ENCODE measurements at places on chromosomes 4 and X.

GRCh38 chr4:124722071-124722470, 9.5 kb upstream of the ANKRD50 start:
- no peak for DNase-seq

- no peak for DNase-seq
Measured at GRCh38 chrX:17374619-17375366, at the start of gene NHS. Gene NHS (plus strand): TSS chrX:17375200. CDS start chrX:17375758, 558 bp downstream.

- no peak for DNase-seq
Measured at GRCh38 chrX:37644381-37645305, 40.9 kb upstream of the XK start.

GRCh38 chrX:149151805-149152757, 353.0 kb downstream of the IDS start:
- DNase-seq = no peak

DNA sequence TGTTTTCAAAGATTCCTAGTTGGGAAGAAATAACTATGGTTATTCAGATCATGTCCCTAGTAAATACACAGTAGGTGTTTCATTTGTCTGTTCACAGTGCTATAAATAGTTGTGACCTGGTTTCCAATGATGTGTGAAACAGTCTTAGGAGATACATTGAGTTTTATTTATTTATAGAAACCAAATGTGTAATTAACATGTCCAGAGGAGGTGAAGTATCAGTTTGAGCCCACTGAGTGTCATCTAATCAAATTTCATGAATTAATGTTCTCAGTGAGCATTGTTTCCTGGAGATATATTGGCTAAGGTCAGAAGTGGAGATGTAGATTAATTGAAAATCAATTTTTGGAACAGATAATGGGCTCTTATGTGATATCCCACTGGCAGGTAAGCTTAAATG, 996.3 kb downstream of the FSTL5 start:
- DNase-seq = no peak

GRCh38 chr4:7635445-7636239, 200.9 kb upstream of the PSAPL1 start:
- DNase-seq = no peak

GRCh38 chrX:123475068-123475724, 257.7 kb downstream of the THOC2 start:
- no peak for DNase-seq

DNA sequence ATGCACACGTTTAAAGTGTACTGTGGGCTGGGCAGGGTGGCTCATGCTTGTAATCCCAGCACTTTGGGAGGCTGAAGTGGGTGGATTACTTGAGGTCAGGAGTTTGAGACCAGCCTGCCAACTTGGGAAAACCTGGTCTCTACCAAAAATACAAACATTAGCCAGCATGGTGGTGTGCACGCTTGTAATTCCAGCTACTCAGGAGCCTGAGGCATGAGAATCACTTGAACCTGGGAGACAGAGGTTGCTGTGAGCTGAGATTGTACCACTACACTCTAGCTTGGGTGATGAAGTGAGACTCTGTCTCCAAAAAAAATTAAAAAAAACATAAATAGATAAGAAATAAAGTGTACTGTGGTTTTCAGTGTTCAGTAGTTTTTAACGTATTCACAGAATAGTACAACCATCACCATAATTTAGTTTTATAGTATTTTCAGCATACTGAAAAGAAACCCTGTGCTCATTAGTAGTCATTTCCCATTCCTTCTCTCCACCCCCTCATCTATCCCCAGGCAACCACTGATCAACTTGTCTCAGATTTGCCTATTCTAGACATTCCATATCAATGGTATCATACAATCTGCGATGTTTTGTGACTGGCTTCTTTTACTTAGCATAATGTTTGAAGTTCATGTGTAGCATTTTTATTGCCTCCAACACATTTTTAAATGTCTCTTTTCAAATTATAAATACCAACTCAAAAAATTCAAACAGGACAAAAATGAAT, 19.1 kb downstream of the SLAIN2 start:
- DNase-seq = no peak

GRCh38 chr4:80568891-80569290, 233.4 kb downstream of the CFAP299 start:
- no peak for DNase-seq
